Spinal cord (tissue), 10 donors: ENCODE measurements at places on chromosomes 5 and 9. TPM values are rescaled to one million over a fixed set of nuclear protein-coding genes. Genes with fewer than 3 reads are reported as not detected.

- H3K4me3 ChIP-seq, result no peak overlapping the region
- no peaks in the 10 kb centered on the region for H3K4me1 ChIP-seq
- H3K27ac ChIP-seq, result no peak overlapping the region
- DNase-seq, result no peak
Observed at GRCh38 chr5:19564036-19564435, 424.0 kb downstream of the CDH18 start.

The FCN1 gene
- total RNA-seq, result 13.8 TPM

DNA sequence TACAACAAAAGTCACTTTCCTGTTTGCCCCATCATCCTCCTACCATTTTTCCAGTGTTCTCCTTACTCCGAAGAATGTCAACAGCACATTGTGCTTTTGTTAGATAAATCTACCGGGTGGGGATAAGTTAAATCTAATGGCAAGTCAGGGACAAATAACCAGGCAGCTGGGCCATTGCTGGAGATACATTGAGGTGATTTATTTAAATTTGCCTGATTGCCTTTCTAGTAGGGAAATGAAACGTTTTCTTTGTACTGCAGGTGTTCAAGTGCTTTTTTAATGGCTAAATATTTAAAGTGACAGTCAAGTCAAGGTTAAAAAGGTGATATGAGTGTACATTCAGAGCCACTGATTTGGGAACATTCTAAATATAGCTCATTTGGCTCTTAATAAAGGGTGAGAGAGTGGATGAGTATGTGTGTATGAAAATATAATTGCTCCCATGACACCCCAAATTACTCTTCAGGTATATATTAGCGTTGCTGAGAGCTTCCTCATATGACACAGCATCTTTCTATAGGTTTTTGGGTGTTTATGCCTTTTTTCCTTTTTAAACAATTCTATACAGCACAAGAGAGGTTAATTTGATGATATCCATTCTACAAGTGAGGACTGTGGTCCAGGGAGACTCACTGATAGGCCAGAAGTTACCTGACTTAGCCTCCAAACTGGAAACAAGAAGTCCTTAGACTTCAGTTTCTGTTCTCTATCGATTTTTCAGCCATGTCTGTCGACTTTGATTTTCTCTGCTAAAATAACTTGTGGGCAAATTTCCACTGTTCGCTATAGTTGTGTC, 51.9 kb downstream of the DMRT2 start:
- no peak overlapping the region for H3K4me3 ChIP-seq
- no peak overlapping the region for H3K27ac ChIP-seq
- DNase-seq, result no peak
- H3K27me3 ChIP-seq, result no peaks in the 10 kb centered on the region
- no peaks in the 10 kb centered on the region for H3K36me3 ChIP-seq

The FRMPD1 gene
- total RNA-seq, result 8.9 TPM

GRCh38 chr5:106780355-106780754, 890.4 kb downstream of the EFNA5 start:
- DNase-seq, result no peak
- no peaks in the 10 kb centered on the region for H3K4me1 ChIP-seq
- H3K27me3 ChIP-seq, result no peaks in the 10 kb centered on the region
- no peak overlapping the region for H3K4me3 ChIP-seq
- no peaks in the 10 kb centered on the region for H3K36me3 ChIP-seq
